ENCODE measurements at places on chromosomes 7 and 10.

GRCh38 chr10:92755725-92756124 lies 66.0 kb downstream of the HHEX start:
- DNase-seq = no peak

DNA sequence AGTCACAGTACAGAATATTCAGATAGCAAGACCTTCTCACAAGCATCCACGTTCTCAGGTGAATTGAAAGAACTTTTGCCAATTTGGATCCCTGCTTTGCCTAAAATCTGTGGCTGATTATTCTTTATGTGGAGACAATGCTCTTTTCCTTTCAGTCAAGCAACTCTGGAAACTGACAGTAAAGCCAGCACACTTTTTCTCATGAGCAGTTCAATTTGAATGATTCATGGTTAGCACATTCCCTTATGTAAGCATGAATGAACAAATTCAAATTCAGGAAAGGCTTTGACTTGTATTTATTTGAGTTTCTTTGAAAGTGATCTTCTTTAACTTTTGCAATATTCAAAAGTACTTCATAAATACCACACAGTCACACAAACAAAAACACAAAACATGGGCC lies 57.6 kb downstream of the MEOX2 start:
- DNase-seq = no peak

DNA sequence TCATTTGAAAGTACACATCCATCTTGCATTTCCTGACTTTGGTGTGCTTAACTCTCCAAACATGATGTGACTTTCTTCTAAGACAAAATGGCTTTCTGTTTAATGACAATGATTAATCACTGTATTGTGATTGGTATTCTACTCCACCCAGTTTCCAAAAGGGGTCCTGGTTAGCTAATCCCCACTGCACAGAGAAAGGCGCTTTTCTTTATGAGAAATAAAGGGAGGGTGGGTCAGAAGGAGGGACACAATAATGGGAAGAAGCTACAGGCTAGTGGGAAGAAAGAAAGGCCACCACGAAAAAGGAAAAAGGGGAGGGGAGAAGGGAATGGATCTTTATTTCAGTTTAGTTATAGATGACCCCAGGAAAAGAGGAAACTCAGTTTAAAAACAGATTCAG lies 69.2 kb downstream of the PRTFDC1 start:
- DNase-seq = no peak

DNA sequence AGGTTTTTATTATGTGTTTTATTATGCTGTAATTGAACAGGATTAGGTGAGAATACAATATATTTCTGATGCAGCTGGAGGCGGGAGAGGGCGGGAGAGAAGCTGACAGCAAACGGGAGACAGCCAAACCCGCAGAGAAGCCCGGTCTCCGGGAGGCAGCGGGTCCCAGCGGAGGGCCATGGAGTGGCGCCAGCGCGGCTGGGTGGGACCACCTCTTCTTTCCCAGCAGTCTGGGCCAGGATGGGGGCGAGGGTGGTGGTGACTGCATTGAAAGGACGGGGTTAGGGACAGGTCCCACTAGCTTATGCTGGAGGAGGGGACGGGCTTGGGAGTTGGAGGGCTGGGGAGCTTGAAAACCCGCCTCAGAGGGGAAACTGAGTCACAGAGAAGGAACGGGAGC lies 14.5 kb upstream of the KAZALD1 start:
- no peak for DNase-seq

DNA sequence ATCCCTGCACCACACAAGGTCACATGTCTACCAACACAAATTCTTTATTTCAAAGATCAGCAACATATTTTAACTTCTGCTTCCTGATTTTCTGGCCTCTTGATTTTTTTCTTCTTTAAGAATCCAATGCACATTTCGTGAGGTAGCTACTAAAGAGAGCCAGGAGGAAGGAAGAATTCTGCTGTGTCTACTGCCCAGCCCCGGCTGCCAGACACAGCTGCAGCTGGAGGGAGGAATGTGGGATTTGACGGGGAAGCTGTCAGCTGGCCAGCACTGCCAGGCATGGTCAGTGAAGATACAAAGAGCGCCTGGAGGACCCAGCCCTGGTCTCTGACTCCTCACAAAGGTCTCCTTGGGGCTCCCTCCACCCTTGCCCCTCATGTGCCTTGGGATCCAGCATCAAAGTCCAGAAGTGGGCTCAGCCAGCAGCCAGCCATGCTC lies 6.9 kb upstream of the AOC1 start:
- DNase-seq = peak; percentile 72

GRCh38 chr7:126436213-126436868 lies 816.4 kb downstream of the GRM8 start:
- no peak for DNase-seq

DNA sequence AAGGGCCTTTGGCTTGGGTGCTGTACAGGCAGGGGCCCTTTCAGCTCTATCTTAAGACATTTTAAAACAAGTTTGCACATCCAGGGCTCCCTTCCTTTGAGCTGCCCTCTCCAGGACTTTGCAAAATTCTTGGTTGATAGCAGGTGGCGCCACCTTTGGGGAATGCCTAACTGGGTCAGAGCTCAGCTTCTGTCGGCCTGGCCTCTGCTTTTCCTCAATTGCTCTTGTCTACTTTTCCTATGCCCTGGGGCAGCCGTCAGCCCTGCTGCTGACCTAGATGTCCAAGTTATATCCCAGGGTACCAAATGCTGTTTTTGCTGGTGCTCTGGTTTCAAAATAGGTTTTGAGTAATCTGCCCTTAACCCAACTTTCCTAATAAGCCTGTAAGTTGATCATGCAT lies 65.8 kb downstream of the APBB1IP start:
- no peak for DNase-seq

DNA sequence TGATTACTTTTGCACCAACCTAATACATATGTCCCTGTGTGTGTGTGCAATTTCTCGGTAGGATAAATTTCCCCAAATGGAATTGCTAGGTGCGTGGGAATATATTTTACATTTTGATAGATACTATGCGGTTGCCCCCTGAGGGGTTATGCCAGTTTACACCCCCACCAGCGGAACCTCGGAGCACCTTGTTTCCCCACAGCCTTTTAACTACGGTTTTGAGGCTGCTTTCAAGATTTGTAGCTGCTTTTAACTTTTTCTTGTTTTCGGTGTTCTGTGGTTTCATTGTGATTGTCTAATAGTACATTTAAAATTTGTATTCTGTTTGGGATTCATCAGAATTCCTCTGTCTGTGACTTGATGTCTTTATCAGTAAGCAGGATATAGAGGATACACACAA lies 22.0 kb downstream of the PROSER2 start:
- no peak for DNase-seq

GRCh38 chr10:8531116-8531515 lies 476.6 kb downstream of the GATA3 start:
- no peak for DNase-seq

- DNase-seq = no peak
These were observed 331.5 kb downstream of the CXCL12 start for GRCh38 chr10:44053391-44053790.

GRCh38 chr10:96772196-96772595 lies 51.9 kb upstream of the PIK3AP1 start:
- no peak for DNase-seq

DNA sequence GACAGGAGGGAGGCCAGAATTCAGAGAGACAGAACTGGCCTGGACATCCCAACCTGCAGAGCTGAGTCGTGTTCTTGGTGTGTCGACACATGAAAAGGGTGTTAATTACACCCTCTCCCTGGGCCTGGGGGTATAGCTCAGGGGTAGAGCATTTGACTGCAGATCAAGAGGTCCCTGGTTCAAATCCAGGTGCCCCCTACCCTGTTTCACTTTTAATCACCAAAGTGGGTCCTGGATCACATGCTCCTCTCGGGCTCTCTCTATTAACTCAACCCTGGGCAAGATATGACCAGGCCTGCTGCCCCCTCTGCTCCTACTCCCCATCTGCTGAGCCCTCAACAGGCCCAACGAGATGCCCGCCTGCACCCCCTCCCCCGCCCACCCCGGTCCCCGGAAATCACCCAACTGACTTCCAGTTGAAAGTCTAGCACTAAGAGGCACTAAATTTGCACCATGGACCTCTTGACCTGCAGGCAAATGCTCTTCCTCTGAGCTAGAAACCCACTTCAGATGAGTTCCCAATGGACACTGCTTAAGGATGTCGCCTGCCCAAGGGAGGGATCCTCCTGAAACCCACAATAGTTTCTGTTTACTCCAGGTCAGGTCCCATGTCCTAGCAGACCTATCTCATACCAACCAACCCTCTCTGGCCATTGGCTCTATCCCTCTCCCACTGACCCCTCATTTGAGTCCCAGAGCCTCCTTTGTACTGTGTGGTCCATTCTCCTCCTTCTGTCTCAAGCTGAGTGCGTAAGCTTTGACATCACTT lies 137.6 kb downstream of the ZNF467 start:
- DNase-seq = no peak

DNA sequence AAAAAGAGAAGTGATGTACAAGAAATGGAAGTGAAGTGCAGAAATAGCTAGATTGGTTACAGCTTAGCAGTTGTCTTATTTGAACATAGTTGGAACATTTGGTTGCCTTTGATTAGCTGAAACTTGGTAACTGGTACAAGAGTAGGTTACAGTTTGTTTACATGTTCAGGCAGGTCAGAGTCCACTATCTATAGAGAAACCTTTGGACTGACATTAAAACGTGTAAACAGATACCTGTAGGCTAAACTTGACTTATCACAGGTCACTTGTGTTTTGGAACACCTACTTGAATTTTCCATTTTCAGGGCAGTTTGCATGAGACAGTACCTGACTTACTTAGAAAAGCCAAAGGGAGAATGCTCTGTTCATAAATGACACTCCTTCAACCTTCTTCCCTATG lies 28.5 kb upstream of the CYP2C8 start:
- DNase-seq = peak; percentile 69

DNA sequence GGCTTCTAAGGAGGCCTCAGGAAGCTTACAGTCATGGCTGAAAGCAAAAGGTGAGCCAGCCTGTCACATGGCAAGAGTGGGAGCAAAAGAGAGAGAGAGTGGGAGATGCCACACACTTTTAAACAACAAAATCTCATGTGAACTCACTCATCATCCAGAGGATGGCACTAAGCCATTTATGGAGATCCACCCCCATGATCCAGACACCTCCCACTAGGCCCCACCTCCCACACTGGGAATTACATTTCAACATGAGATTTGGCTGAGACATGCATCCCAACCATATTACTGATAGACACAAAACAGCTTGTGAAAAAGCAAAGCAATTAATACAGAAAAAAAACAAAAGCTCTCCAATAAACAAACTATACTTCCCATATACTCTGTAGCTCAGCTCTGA lies 210.3 kb downstream of the GALNT17 start:
- DNase-seq = no peak

DNA sequence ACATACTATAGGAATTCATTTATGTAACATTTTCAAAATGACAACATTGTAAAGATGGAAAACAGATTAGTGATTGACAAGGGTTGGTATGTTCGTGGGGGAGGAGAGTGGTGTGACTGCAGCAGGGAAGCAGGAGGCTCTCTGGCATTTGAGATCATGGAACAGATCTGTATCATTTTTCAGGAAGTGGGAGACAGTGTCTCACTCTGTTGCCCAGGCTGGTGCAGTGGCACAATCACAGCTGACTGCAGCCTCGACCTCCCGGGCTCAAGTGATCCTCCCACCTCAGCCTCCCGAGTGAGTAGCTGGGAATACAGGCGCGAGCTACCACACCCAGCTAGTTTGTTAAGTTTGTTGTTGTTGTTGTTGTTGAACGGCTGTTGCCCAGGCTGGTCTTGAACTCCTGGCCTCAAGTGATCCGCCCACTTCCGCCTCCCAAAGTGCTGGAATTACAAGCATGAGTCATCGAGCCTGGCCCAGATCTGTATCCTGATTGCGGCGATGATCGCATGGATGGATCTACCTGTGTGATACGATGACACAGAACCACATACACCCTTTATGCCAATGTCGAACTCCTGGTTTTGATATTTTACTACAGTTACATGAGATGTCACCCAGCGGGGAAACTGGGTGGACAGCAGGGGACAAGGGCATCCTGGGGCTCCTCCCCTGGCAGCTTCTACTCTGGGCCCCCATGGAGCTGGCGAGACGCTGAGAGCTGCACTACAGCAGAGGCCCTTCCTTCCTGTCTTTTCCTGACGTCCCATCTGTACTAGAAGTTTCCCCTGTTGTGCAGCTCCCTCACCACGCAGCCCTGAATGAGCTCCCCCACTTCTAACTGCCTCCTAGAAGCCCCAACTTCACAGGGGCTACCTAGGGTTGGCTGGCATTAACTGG lies 12.3 kb upstream of the CYTH3 start:
- DNase-seq = no peak

- no peak for DNase-seq
These were observed 273.3 kb downstream of the CAMK1D start for GRCh38 chr10:12622691-12623090.

- peak; percentile 74 for DNase-seq
These were observed 141.3 kb upstream of the VKORC1L1 start for GRCh38 chr7:65731562-65732035.

GRCh38 chr7:111765751-111766643 lies 203.7 kb upstream of the IMMP2L start:
- no peak for DNase-seq

GRCh38 chr7:468681-469562 lies 50.7 kb downstream of the PDGFA start:
- no peak for DNase-seq

GRCh38 chr10:20405761-20406160 lies 491.4 kb downstream of the NEBL start:
- DNase-seq = no peak

DNA sequence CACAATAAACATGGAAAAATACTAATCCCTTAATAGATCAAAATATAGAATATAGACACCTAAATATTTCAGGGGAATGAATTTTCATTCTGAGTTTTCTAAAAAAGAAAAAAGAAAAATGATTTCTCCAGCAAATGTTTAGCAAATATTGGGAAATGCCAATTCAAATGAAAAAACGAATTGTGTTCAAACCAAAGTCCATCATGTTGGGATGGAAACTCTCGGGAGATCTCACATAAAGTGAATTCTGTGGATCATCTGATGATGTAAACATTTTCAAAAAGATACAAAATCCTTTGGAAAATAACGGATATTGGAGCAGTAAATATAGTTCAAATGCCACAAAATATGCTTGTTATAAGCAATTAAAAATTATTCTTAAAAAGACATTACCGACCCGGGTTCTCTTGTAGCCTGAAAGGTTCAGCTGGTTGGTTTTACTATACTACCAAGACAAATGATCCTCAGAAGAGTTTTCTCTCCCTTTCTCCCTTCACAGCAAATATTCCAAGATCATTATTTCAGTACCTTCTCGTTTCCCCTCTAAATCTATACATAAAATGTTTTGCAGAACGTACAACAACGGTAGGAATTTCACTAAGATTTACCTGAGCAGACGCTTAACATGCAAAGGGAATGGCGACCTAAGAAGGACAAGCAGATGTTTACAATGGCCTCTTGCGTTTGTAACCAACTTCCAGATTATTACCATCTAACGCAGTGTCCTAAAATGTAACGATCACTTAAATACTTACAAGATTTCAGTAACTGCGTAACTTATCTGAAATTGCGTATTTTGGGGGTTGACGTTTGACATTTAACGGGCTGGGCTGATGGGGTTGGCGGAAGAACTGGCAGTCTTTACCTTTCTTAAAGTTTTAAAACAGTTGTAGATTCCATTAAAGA lies 2.5 kb downstream of the HOXA13 start:
- DNase-seq = no peak

GRCh38 chr7:26460351-26461085 lies 168.9 kb downstream of the SNX10 start:
- DNase-seq = peak; percentile 30

GRCh38 chr7:2779051-2779450 lies 65.1 kb downstream of the GNA12 start:
- DNase-seq = no peak

All from large intestine (tissue), 12 donors.